ENCODE measurements at places on chromosomes 12 and 14.

GRCh38 chr14:80618751-80619329 lies 322.7 kb downstream of the CEP128 start:
- DNase-seq = no peak

GRCh38 chr14:99211410-99211809 lies 60.6 kb downstream of the BCL11B start:
- no peak for DNase-seq

DNA sequence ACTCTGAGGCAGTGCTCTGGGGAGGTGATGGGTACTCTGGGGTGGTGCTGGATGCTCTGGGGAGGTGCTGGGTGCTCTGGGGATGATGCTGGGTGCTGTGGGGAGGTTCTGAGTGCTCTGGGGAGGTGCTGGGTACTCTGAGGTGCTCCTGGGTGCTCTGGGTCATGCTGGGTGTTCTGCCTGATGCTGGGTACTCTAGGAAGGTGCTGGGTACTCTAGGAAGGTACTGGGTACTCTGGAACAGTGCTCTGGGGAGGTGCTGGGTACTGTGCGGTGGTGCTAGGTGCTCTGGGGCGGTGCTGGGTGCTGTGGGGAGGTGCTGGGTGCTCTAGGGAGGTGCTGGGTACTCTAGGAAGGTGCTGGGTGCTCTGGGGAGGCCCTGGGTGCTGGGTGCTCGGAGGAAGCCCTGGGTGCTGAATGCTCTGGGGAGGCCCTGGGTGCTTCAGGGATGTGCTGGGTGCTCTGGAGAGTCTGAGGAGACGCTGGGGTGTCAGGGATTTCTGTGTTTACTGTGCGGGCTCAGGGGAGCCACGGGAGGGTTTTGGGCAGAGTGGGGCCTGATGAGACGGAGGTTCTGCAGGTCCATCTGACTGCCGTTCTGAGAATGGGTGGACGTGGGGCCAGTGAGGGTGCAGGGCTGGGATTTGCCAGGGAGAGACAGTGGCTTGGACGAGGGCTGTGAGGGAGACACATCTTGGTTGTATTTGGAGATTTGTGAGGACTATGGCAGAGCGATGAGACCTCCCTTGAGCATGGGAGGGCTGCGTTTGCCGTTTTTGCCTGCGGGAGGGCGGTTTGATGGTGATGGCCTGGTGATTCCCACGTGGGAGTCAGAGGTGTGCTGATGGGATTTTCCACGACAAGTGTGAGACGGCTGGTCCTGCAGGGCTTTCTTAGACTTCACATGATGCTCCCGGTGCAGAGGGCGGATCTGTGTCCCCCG lies 30.0 kb downstream of the MMP17 start:
- no peak for DNase-seq

GRCh38 chr14:100234511-100234910 lies 4.4 kb upstream of the YY1 start:
- no peak for DNase-seq

DNA sequence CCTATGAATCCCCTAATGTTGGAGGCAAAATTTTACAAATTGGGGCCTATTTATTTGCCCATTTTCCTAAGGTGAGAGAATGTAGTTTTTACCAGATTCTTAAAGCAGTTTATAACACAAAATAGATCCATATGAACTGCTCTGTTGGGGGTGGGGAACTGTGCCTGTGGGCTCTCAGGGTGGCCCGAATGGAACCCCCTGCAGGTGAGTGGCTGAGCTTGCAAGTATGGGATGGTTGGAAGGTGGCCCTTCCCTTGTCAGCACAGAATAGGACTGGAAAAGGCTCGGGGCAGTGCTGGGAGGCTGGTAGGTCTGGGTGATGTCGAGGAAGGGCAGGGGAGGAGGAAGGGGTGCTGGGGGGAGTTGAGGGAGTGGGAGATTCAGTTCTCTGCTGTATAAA lies 4.9 kb downstream of the VSX2 start:
- no peak for DNase-seq

- DNase-seq = no peak
Measured at GRCh38 chr12:104886418-104887401, 71.4 kb downstream of the SLC41A2 start.

GRCh38 chr12:69961246-69961645 lies 136.2 kb downstream of the MYRFL start:
- no peak for DNase-seq

- no peak for DNase-seq
Measured at GRCh38 chr12:87953256-87953860, 75.8 kb downstream of the C12orf50 start.

DNA sequence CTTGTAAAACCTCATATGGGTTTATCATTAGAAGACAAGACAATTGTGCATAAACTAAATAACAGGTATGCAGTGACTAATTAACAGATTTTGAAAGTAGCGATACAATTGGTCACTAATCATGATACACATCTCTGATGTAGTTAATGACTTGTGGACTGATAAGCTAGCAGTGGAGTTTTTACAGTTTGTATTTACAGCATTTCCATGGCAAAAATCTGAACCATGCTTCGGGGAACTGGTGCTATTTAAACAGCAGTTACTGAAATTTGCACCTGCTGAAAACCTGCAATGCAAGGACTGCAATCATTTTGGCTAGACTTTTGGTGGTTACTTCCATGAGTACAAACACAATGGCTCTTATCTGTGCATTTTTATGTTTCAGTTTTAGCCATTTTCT lies 471.2 kb downstream of the RERGL start:
- no peak for DNase-seq

DNA sequence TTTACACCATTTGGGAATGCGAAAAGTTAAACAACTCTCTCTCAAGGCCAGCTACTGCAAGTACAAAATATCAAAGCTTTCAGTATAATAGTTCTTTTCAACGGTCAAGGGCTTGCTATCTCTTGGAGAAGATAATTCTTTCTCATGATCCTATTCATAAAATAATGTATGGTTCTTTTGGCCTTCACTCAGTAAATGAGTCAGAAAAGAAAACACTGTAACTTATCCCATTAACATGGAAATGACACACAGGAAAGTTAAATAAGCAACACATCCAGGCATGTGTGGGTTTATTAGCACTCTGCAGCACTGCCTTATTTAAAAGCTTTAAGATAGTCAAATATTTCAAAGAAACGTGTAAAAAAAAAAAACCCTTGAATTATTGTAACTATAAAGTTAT lies 36.9 kb downstream of the ZFC3H1 start:
- no peak for DNase-seq

GRCh38 chr14:32134448-32135097 lies 57.5 kb downstream of the ARHGAP5 start:
- DNase-seq = no peak

DNA sequence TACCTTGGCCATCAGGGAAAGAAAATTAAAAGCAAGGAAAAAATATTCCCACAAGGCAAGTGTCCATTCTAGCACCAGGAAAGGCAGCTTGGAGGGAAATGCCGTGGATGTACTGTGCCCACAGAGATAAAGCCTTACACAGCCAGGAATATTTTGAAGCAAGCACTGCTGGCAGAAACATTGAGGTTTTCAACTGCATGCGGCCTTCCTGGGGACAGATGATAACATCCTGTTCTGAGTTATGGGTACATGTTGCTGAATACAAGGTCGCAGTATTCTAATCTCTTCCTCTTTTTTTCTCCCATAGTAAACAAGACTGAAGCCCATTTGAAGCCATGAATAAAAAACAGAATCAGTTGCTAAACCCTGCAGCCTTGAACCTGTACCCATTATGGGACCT lies 197.1 kb downstream of the BTG1 start:
- no peak for DNase-seq

- DNase-seq = no peak
Measured at GRCh38 chr14:79665556-79665955, 545.7 kb downstream of the DIO2 start.

DNA sequence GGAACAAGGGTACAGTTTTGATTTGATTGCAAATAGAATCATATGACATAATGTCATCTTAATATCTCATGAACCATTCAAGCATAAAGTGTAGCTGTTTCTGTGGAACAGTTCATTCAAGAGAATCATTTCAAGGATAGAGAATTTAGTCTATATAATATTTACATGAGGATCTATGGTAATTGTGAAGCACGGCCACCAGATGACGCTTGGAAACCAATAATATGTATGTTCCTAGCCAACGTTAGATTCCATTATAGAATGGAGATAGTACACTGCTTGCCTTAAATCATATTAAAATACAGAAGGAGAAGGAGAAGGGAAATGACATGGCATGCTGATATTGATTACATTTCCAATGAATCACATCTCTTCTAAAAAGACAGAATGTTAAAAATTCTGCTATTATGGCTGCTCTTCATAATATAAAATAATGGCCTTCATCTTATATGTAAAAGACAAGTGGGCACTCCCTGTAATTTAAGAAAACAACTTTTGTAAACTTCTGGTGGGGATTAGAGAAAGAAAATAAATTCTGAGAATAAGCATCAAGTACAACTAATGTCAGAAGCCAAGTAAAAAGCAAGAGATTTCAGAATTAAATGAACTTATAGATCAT lies 351.0 kb downstream of the NAV3 start:
- no peak for DNase-seq

DNA sequence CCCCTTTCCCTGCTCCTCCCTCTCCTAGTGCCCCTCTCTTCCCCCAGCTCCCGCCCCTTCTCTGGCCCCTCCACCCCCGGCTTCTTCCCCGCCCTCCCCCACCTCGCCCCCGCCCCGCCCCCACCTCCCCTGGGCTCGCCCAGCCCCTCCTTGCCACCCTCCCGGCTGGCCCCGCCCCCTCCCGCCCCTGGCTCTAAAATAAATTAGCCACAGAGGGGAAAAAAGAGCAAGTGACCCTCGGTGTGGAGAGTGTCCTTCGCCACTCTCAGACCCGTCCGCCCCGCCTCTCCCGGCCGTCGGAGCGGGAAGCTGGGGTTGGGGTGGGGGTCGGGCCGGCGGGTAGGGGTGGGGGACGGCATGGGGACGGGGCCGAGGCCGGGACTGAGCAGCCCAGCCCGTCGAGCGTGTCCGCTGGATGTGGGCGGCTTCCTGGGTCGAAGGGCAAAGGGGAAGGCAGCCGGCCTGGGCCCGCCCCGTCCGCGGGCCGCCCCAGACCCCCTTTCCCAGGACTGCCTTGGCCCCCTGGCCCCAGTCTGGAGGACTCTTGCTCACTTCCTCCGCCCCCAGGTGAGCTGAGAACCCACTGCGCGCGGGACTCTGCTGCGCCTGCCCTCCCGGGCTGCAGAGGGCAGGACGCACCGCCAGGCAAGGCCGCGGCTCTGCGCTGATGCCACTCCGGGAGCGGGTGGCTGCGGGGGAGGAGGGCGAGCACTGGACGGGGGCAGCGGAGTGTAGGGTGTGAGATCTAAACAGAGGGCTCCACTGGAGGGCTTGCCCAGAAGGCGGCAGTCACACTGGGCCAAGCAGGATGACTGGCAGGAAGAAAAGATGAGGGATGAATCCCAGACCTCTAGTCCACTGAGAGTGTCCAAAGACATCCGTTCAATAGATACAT lies 570 bp upstream of the FIGNL2 start:
- no peak for DNase-seq

GRCh38 chr14:22432348-22432976 lies 156.6 kb downstream of the DAD1 start:
- no peak for DNase-seq

DNA sequence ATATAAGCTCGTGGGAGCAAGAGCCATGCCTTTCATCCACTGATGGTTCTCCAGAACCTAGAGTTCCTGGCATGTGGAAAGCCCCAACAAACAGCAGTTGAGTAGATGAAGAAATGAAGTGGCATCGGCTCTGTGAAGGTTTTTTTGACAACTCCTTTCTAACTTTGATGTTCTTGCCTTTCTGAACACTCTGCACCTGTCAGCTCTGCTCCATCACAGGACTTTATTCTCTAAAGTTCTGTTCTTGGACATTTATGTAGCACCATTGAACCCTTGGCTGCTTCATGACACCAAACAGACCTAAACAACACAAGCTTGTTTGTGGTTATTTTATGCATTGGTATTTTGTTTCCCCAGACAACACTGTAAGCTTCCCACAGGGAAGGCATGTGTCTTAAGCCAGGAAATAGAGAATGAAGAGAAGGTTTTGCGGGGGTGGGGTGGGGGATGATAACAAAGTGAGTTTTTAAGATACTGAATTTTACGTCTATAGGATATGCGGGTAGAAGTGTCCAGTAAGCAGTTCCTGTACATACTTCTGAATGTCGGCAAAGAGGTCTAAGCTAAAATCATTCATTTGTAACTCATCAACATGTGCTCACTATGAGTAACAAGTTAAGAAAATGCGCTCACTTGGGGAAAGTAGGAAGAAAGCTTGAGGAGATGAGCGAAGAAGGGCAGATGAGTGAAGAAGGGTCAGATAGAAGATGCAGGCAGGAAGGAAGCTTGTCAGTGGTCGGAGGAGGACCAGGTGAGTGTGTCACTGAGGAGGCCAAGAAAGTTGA lies 146.0 kb upstream of the PLEKHG7 start:
- DNase-seq = no peak

- DNase-seq = no peak
Measured at GRCh38 chr12:48627556-48627955, 54.5 kb downstream of the KANSL2 start.

- peak; percentile 26 for DNase-seq
Measured at GRCh38 chr12:23950210-23950774, 822 bp upstream of the SOX5 start.

- no peak for DNase-seq
Measured at GRCh38 chr12:31011336-31011735, 62.3 kb upstream of the DDX11 start.

- no peak for DNase-seq
Measured at GRCh38 chr12:123917337-123917850, 55.2 kb downstream of the CCDC92 start.

Measured in left cardiac atrium (tissue), 4 donors.